ENCODE measurements at places on chromosomes 11 and 22.

- DNase-seq = no peak
Observed at GRCh38 chr11:74347381-74347780, 35.9 kb upstream of the P4HA3 start.

- no peak for DNase-seq
Observed at GRCh38 chr11:86720546-86720945, 48.1 kb upstream of the ME3 start.

DNA sequence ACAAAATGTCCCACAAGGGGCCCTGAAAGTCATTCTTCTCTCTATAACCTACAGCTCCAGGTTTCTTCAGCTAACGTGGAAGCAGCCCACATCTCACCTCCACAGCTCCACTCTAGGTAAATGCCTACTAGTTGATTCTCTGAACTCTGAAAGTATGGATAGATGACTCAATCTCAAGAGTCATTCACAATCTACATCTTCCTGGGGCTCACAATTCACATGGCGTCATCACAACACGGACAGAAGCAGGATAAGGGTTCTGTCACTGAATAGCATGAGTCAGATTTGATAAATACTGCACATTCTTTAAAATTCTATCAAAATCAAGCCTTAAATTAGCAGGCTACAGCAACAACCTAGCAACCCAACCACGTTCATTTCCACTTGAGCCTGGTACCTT lies 96.3 kb downstream of the PLEKHA7 start:
- no peak for DNase-seq

GRCh38 chr22:42764895-42765363 lies 44.3 kb upstream of the A4GALT start:
- DNase-seq = no peak

GRCh38 chr22:44669561-44669976 lies 32.4 kb upstream of the PRR5 start:
- DNase-seq = no peak

GRCh38 chr11:71554996-71555395 lies 6.8 kb downstream of the KRTAP5-9 start:
- DNase-seq = no peak

- DNase-seq = no peak
Observed at GRCh38 chr22:24512043-24512442, 16.9 kb downstream of the UPB1 start.

- DNase-seq = no peak
Observed at GRCh38 chr11:8501836-8502235, 92.2 kb downstream of the STK33 start.

GRCh38 chr11:71478528-71478840 lies 25.5 kb downstream of the NADSYN1 start:
- no peak for DNase-seq

- DNase-seq = no peak
Observed at GRCh38 chr11:114762408-114762807, 84.1 kb downstream of the NXPE2 start.

- no peak for DNase-seq
Observed at GRCh38 chr11:75493626-75494025, 32.1 kb downstream of the GDPD5 start.

GRCh38 chr11:30710221-30710620 lies 124.1 kb upstream of the MPPED2 start:
- no peak for DNase-seq

DNA sequence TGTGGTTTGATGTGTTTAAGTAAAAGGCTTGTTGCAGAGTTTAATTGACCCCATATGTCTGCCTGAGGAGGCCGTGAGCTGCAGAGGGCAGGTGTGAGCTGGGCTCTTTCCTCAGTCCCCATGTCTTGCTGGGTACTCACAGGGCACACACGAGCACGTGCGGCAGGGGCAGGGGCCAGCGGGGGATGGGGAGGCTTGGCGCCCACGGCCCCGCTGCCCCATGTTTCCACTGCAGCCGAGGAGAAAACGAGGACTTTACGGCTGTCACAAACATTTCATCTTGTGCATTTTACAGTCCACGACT lies 24.7 kb upstream of the CCDC188 start:
- no peak for DNase-seq

- DNase-seq = no peak
Observed at GRCh38 chr22:45253039-45253641, 12.4 kb upstream of the KIAA0930 start.

GRCh38 chr11:10933455-10934292 lies 75.8 kb upstream of the ZBED5 start:
- peak; percentile 80 for DNase-seq

DNA sequence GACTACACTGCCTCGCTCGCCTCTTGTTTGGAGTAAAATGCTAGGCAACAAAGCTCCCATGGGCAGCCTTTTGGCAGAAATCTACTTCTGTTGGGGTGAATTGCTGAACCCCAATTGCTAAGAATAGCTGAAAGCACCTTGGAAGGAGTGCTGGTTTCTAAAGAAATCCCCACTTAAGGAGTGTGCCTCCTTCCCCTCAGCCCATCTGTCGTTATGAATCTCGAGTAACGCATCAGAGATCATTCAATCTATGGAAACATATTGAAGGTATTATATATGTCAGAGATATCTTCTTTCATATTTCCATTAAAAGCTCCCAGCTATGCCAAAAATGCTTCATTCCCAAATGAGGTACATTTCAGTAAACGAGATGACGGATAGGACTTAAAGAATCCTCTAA lies 229.6 kb upstream of the BLID start:
- no peak for DNase-seq

GRCh38 chr11:123357353-123357989 lies 72.6 kb upstream of the GRAMD1B start:
- DNase-seq = no peak

GRCh38 chr11:34250211-34250610 lies 107.6 kb downstream of the ABTB2 start:
- no peak for DNase-seq

- no peak for DNase-seq
Observed at GRCh38 chr22:36335621-36336020, 52.1 kb downstream of the MYH9 start.

DNA sequence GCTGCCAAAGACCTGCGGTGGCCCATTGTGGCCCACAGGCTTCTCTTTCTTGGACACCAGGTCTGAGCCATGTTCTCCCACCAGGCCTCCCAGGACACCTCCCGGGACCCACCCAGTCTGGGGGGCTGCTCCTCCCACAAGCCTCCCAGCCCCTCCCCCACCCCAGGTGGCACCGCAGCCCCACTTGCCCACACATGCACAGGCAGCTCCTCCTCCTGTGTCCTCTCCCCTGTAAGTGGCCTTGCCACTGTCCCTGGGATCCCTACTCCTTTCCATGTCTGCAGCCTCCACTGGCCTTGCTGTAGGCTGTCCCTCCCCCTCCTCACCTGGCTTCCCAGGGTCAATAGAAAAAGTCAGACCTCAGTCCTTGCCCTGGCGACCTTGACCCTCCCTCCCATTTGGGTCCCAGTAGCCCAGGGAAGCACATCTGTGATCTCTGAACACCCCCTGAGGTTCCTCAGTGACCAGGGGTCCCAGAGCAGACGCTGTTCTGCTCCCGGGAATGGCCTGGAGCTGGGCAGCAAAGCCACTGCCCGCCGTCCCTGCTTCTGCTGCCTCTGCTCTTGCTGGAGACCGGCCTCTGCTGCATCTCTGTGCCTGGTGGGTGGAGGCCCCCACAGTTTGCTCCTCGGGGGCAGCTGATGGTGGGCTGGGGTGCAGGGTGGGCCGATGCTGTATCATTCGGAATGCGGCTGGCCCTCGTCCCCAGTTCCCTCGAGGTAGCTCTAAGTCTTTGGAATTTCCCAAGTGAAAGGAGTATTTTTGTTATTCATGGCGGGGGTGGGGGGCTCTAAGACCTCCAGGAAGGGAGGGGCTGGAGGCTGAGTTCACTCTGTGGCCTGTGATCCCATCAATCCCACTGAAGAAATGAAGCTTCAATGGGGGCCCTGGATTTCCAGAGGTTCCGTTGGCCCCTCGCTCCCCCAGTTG lies 43.6 kb downstream of the ARHGAP8 start:
- DNase-seq = no peak

DNA sequence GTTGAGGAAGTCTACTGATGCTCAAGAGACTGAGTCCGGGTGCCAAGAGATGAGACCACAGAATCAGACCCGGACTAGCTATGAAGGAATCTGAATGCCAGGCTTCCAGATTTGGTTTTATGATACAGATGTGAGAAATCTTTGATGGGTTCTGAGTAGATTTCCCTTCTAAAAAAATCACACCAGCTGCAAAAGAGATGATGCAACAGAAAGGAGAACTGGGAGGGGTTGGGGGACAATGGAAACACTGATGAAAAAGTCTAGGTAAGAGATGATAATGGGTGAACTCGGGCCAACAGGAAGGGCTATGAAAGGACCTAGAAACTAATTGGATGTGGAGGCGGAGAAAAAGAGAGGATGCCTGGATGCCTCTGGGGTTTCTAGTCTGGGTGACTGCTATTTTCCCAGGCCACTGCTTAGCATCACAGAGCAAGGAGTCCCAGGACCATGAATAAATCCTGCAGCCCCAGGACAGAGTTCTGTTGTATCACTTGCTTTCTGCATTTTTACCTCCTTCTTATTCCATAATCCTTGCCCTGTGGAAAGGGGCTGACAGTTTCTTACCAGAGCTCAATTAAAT lies 115.4 kb upstream of the SEZ6L start:
- no peak for DNase-seq

GRCh38 chr11:126547161-126547560 lies 191.7 kb downstream of the ST3GAL4 start:
- no peak for DNase-seq

GRCh38 chr11:102287964-102288724 lies 29.1 kb upstream of the BIRC3 start:
- DNase-seq = no peak

GRCh38 chr11:62421996-62422395 lies 3.2 kb downstream of the SCGB1A1 start:
- no peak for DNase-seq

DNA sequence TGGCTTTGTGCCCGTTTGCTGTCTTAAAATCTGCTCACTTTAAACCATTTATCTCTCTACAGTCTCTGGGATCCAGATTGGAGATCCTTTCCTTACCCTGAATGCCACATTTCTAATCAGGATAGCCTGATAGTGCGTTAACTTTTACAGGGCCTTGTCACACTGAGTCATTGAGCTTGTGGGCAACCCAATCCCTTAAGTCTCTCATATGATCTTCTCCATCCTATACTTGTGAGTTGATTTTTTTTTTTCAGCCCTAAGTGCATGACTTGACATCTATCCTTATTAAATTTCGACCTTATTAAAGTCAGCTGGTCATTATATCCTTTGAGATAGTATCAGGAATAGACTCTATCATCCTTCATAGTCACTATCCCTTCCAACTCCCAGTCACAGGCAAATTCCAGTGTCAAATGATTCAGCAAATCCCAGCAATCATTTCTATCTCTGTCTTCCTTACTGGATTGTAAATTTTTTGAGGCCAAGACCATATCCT lies 57.7 kb downstream of the TEAD1 start:
- no peak for DNase-seq

DNA sequence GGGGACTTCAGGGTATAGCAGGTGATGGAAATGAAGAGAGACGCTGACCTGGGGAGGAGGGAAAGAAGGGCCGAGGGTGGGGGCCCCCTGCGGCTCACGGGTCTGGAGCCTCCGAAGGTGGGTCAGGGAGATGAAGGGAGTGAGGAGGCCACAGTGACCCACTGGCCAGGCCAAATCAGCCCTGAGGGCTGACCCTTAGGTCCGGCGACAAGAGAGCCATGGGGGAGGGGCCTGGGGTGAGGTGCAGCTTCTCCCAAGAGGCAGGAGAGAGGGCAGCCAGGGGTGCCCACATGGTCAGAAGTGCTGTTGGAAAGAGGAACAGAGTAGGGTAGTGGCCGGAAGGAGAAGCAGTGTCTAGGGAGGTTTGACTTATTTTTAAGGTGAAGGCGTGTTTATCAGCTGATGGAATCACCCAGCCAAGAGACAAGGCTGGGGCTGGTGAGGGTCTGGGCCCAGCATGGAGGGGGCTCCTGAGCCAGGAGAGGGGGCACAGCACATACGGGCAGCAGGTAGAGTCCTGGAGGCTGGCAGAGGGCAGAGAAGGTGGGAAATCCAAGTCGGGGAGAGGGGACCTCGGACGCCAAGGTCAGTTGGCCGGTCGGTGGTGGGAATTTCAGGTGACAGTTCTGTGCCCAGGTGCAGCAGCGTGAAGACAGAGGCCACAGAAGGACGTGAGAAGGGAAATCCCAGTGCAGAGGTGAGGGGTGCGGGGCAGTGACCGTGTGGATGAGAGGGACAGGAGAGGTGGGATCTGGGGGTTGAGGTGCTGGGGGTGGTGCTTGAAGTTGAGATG lies 49.0 kb downstream of the LINC01488 start:
- peak; percentile 40 for DNase-seq

- DNase-seq = no peak
Observed at GRCh38 chr11:71164621-71165020, 87.8 kb downstream of the SHANK2 start.

- DNase-seq = no peak
Observed at GRCh38 chr22:21861851-21862250, 5.6 kb downstream of the MAPK1 start.

GRCh38 chr22:21033895-21034294 lies 1.5 kb upstream of the SLC7A4 start:
- no peak for DNase-seq

DNA sequence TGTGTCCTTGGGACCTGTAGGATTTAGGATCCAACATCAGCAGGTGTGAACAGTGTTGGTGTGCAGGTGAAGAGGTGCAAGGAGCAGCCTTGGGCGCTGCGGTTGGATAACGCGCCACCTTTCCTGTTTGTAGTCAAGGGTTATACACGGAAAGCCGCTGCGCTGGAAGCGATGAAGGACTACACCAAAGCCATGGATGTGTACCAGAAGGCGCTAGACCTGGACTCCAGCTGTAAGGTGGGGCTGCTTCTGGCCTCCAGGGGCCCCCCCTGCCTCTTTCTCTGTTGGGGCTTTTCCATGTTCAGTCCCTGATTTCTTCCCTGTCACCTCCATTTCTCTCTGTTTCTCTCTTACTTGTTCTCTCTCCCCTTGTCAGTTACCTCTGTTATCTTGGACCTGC lies 3.5 kb upstream of the FERMT3 start:
- DNase-seq = no peak

DNA sequence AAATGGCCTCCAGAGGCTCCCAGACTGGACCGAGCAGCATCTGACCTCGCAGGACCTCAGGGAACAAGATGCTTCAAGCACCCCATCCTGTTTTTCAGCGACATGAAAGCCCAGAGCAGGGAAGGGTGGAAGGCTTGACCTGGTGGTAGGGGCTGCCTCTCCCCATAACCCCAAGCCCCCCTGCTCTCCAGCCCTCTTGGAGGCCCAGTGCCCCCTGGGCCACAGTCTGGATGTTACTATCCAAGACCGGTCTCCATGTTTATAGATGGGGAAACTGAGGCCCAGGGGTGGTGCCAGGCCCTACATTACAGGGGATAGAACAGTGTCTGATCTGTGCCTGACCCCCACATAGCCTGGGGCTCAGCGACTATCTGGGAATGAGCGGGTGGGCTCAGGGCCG lies 7.0 kb downstream of the FGF3 start:
- DNase-seq = no peak

- DNase-seq = no peak
Observed at GRCh38 chr11:65301491-65302329, 13.0 kb upstream of the CDC42EP2 start.

All from C1 segment of cervical spinal cord (tissue), 14 donors.